Heart left ventricle (tissue), 16 donors: ENCODE measurements at places on chromosomes 6 and 20. TPM values are rescaled to one million over a fixed set of nuclear protein-coding genes. Genes with fewer than 3 reads are reported as not detected.

DNA sequence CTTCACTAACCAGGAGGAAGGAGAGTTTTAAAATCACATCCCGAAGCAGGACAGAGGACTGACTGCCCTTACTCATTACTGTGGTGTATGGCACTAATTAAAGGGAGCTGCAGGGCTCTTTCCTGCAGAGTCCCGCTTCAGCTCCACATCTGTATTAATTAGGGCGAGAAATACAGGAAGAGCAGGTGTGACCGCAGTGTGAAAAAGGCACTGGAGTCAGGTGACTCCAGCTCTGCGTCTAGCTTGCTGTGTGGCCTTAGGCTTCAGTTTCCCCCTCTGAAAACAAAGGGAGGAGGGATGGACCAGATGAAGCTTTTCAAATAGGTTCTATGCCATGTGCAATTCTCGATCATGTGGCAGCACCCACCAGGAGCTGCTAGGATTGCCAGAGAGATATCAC, 34.0 kb downstream of the KIAA1755 start:
- DNase-seq, result peak; percentile 5

- DNase-seq, result peak; percentile 62
Observed at GRCh38 chr6:165308926-165309731, at the start of gene C6orf118. TSS of gene C6orf118 (minus strand) at chr6:165309605. CDS start at chr6:165309586, 19 bp downstream.

DNA sequence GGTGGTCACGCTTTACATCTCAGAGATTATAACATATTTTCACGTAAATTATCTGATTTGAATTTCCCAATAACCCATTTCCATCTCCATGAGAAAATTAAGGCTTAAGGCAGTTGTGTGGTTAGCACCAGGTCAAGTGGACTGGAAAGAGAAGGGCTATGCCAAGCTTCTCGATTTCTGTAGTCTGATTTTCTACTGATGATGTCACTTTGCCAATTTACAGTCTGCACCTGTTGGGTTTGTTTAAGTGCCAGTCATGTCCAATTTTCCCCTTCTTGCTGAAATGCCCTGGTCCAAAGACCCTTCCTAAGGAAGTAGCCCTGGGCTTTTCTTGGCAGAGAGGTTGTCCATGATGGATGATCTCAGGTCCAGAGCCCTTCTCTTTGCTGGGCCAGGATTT, 562.3 kb upstream of the BTBD3 start:
- no peak for DNase-seq

Gene GNAS-AS1
- 0.26 TPM for total RNA-seq

Gene FAM184A
- total RNA-seq, result 1.1 TPM

Gene BCL2L1
- total RNA-seq, result 48.2 TPM
